ENCODE measurements at places on chromosomes 7 and 10.

- no peak for DNase-seq
These were observed 27.6 kb downstream of the SDHAF3 start for GRCh38 chr7:97145068-97145467.

DNA sequence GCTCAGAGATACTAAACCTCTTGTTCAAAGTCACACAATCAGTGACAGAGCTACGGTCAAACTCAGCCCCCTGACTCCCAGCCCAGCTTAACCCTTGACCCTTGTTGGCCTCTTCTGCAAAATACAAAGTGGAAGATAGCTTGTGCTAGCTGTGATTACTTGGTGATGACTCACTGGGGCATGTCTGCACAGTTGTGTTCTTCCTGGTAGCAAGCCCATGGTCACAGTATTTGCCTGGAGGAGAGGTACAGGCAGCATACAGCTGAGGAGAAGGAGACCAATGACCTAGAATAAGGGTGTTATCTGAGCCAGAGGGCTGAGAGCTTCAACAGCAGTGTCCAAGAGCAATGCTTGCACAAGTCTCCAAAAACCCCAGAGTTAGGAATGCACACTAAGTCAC lies 5.7 kb upstream of the HSPA12A start:
- no peak for DNase-seq

- no peak for DNase-seq
These were observed 15.3 kb upstream of the LIPA start for GRCh38 chr10:89266721-89267453.

GRCh38 chr7:157309988-157310668 lies 26.7 kb upstream of the DNAJB6 start:
- DNase-seq = no peak

DNA sequence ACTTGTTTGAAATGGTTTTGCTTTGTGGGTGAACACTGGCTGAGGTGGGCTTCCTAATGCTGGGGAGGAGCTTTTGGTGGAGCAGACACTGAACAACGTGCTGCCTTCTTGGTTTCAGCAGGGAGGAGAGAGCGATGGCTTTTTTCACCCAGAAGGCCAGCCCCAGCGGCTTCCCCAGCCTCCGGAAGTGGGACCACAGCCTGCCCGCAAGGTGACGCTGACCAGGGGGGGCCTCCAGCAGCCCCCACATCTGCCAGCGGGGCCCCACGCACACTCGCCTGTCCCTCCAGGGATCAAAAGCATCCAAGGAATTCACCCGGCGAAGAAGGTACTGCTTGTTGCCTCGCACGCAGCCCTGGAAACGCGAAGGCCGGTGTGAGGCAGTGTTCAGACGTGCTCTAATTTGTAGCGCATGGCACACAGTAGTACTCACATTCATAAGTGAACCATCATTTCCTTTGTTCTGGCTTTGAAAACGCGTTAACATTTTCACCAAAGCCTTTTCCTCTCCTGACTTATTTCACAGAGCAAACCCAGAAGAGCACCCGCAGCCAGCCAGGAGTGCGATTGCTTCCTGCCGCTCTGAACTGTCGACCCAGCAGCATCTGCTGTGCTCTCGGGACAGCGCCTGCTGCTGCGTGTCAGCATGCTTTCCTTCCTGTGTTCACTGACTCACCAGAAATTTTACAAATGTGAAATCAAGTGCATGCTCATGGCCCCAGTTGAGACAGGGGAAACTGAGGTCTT lies 48.4 kb downstream of the SHH start:
- peak; percentile 39 for DNase-seq

- no peak for DNase-seq
These were observed 109.9 kb upstream of the ITGB1 start for GRCh38 chr10:33067917-33068316.

All from CD4-positive, alpha-beta T cell treated with Interferon gamma for 1 hour (primary cell).